ENCODE measurements at places on chromosomes 5 and 9.

DNA sequence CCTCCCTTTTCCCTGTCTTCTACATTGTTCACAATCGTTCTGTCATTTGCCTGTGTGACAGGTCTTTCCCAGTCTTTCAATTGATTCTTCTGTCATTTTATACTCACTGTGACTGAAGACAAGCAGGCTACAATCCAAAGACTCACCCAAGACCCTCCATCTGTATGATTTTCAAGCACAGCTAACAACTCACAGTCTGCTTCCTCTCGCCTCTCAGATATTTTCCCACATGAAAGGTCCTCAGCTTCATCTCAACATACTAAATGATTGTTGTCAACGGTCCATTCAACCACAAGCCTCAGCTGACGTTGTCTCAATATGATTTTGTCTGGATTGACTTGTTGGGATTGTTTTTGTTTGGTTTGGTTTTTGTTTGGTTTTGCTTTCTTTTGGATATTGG lies 346.5 kb downstream of the NFIB start:
- no peak for DNase-seq

- no peak for DNase-seq
These were observed 51.0 kb upstream of the IFNK start for GRCh38 chr9:27473111-27473529.

DNA sequence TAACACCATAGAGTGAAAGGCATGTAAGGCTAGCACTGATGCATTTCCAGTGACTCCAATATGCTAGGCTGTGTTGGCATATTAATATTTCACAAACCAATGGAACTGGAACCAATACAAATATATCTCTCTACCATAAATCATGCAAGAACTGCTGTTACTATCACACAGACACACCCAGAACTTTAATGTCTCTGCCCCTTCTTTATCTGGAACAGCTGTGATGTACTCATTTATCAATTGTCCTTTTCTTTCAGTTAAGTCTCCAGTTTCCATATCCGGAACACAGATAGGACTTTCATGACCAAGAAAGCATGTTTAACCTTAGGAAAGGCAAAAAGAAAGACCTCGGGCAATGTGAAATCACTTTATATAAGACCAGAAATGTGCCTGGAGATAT lies 70.3 kb downstream of the SPTLC1 start:
- DNase-seq = no peak

- DNase-seq = no peak
These were observed 273.2 kb downstream of the RAB3C start for GRCh38 chr5:58855851-58856739.

- DNase-seq = no peak
These were observed 4.2 kb upstream of the CA9 start for GRCh38 chr9:35669331-35670145.

DNA sequence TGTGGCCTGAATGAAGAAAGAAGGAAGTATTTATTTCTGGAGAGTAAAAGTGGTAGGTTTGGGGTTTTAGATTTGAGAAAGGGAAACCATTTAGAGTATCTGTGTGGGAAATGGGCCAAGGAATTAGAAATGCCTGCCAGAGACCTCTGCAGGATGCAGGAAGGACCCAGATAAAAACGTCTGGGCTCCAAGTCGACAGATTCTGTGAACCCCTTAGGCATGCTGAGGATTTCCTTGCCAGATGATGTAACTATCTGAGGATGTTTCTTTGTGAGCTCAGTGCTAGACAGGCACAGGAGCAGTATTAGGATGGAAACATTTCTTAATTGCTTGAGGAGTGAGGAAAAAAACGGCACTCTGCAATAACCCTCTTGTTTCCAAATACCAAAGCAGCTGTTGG lies 251.8 kb upstream of the DMRT1 start:
- no peak for DNase-seq

DNA sequence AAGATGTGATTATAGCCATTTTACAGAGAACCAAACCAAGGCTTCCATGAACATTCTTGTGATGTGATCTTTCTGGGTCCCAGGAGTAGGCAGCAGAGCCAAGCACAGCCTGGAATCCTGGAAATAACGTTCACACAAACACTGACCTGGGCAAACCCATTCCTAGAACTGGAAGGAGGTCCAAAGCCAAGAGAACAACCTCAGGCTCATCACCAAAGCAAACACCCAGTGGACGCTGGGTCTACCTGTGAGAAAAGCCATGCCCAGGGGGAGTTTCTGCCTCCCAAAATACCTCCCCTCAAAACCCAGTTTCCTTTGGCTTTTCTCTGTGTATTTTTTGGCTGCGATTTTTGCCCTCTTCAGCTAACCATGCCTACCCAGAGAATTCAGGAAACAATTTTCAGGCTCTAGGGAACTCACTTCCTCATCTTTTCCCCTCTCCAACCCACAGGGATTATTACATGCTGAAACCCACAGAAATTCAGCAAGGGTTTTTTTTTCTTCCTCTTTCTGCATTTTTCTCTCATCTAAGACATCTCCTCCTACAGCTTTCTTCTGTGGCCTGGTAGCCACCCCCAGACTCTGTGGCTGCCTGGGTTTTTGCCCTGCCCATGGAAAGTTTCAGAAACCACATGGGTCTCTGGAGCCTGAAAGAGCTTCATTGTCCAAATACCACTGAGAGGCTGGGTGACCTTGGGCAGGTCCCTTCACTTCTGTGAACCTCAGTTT lies 75.0 kb downstream of the TNC start:
- no peak for DNase-seq

DNA sequence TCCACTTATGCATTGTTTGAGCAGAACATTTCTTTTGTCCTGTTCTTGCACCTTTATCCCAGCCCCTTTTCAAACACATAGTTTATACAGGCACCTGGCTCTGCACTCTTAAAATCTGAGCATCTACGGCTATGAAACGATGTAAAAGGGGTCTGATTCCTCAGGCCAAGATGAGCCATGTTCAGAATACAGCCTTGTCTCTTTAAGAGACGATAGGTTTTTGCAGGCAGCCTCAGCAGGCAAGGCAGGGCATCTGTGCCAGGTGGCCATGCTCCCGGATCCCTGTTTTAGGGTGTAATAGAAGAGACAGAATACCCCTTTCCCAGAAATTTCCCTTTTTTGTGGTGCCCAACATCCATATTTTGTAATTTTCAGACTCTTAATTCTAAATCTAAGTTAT lies 89.1 kb upstream of the NFIB start:
- no peak for DNase-seq

DNA sequence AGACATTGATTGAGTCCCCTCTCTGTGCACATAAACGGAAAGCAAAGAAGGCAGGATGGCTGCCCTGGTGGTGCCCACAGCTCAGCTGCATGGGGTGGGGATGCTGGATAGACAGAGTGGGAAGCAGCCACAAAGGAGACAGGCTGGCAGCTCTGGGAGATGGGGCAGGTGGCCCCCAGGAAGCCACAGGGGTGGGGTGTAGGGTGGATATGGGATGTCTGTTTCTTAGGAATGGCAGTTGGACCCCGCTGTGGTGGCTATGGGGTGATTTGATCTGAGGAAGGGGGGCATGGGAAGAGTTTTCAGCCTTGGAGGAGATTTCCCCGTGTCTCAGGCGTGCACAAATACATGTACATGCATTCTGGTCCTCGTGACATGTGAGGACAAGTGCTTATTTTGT lies 50.2 kb upstream of the VDAC1 start:
- no peak for DNase-seq

DNA sequence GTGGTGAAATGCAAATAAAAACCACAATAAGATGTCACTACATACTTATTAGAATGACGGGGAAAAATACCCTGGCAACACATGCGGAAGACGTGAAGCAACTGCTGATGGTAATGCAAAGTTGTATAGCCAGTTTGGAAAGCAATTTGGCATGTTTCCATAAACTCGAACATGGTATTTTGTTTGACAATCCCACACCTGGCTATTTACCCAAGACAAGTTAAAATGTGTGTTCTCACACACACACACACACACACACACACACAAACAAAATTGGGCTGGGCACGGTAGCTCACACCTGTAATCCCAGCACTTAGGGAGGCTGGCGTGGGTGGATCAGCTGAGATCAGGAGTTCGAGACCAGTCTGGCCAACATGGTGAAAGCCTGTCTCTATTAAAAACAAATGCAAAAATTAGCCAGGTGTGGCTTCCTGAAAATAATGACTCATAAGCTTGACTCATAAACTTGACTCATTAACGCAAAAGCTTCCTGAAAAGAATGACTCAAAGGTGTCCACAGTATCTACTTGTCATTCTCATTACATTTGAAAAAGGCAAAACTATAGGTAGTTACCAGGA lies 456.5 kb downstream of the CDH18 start:
- no peak for DNase-seq

DNA sequence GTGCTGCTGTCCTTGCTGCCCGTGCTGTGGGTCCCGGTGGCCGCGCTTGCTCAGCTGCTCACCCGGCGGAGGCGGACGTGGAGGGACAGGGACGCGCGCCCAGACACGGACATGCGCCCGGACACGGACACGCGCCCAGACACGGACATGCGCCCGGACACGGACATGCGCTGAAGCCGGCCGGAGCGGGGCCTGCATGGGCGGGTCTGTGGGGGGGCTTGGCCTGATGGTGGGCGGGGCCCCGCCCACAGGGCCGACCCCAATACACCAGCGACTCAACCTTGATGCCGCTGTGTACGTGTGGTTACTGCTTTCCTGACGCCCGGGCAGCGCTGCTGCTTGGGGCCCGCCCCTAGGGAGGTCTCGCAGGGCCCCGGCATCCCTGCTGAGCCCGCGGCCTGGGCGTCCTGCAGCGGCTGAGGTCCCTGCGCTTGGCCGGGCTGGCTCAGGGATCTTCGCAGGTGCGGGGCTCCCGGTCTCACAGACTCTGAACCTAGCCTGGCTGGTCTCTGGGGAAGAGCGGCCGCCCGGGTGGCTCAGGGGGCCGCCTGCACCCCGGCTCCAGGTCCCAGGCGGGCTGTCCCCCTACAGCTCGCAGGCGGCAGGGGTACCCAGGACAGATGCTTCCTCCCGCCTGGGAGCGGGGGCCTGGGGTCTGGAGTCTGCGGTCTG lies 20.9 kb downstream of the SLC6A18 start:
- DNase-seq = no peak

DNA sequence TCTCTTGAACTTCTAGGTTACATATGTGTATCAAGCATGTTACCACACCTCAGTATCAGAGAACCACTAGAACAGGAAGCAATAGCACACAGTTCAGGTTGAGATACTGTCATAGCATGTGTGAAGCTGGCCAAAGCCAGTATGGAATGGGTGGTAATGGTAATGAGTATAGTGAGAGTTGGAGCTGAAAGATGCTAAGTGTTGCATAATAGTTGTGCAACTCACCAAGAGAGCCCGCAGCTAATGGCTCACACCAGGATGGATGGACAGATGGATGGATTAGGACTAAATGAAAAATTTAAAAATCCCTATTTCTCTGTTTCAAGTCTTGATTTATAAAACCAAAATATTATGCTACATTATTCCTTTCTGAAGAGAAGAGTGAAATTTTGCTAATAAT lies 53.4 kb upstream of the KCNN2 start:
- DNase-seq = no peak

DNA sequence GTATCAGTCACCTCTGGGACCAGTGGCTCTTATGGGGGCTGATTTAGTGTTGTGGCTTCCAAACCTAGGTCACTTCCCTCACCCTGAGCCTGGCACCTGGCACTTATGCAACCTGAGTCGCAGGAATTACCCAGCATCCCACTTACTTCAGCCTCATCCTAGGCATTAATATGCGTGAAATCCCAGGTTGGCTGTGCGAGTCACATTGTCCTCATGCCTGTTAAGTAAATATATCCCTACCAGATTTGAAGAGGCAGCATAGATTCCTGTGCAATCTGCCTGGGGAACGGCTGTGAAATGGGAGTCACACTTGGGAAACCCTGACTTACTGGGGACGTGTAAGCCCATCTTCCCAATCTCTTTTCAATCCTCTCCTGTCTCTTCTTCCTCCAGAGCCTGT lies 42.7 kb upstream of the AKNA start:
- no peak for DNase-seq
